ENCODE measurements at places on chromosomes 6 and 20.

GRCh38 chr6:93468291-93468690 is 48.9 kb upstream of the EPHA7 start:
- no peak for DNase-seq

GRCh38 chr6:129114636-129115391 is 231.9 kb downstream of the LAMA2 start:
- DNase-seq, result no peak

DNA sequence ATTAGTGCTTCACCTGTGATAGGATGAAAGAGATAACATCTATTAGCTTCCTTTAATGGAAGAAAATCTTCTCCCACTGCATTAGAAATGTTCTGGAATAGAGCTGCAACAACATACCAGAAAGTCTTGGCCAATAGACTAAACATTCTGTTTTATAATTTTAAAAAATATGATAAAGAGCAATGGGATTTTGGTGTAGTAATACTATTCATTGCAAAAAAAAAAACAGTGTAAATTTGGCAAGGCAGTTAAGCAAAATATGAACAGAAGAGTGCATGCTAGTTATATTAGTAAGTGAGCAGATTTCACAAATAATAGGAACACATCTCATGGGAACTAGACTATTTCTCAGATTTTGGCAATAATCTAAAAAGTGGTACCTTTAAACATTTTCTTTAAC is 43.3 kb downstream of the SOX4 start:
- no peak for DNase-seq

GRCh38 chr20:35144694-35145093 is 2.4 kb downstream of the EDEM2 start:
- DNase-seq, result no peak

DNA sequence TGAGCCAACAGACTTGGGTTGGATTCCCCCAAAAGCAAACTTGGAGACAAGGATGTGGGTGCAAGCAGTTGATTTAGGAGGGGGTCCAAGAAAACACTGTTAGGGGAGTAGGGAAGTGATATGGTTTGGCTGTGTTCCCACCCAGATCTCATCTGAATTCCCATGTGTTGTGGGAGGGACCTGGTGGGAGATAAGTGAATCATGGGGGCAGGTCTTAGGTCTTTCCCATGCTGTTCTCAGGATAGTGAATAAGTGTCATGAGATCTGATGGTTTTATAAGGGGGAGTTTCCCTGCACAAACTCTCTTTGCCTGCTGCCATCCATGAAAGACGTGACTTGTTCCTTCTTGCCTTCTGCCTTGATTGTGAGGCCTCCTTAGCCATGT is 542.6 kb downstream of the DHX35 start:
- no peak for DNase-seq

DNA sequence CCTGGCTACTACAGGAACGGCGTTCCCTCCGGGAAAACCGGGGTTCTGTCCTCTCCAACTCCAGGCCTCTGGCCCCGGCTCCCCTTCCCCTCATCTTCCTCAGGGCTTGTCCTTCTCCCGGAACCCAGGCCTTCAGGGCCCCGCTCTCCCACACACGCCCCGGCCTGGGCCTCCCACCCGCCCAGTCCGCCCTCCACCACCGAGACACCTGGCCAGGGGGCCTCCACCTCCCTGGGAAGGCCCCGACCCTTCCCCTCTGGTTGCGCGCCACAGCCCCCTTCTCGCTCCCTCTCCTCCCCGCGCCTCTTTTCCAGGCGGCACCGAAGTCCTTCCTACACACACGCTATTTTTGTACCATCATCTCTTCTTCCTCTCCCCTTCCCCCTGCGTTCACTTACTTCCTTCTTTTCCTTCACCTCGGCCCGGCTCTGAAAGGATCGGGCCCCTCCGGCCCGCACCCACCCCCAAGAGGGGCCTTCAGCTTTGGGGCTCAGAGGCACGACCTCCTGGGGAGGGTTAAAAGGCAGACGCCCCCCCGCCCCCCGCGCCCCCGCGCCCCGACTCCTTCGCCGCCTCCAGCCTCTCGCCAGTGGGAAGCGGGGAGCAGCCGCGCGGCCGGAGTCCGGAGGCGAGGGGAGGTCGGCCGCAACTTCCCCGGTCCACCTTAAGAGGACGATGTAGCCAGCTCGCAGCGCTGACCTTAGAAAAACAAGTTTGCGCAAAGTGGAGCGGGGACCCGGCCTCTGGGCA is 1.3 kb upstream of the SIRPA start:
- DNase-seq, result no peak

- no peak for DNase-seq
Observed at GRCh38 chr20:37503256-37503927, 17.7 kb upstream of the NNAT start.

DNA sequence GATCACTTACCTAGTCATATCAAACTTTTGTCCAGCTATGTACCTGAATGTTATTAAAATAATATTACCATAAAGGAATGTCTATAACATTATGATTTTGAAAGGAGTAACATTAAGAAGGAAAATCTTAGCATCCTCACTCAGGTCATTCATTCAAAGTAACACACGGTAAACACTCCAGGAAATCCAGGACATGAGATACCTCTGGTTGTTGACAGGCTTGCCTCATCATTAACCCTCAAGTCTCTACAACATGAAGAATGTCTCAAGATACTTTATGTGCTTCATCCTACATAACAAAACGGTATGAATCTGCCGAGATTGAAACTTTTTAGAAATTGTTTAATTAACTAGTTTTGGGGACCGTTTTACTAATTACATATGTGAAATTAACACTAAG is 690 bp upstream of the FILIP1 start:
- DNase-seq, result no peak

DNA sequence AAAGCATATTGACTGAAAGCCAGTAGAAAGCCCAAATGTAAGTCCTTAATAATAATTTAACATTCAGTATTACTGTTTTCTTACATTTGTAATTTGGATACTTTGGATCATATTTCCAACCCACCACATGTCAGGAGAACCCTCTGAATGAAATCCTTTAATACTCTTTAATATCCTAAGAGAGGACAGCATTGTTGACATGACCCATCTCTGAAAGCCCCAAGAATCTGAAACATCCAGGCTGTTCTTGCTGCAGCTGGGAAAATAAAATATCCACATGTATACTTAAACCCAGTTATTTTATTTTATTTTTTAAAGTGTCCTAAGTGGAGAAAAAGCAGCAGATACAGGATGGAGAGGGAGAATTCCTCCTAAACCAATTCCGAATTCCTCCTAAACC is 130.8 kb upstream of the RIPOR2 start:
- DNase-seq, result no peak

DNA sequence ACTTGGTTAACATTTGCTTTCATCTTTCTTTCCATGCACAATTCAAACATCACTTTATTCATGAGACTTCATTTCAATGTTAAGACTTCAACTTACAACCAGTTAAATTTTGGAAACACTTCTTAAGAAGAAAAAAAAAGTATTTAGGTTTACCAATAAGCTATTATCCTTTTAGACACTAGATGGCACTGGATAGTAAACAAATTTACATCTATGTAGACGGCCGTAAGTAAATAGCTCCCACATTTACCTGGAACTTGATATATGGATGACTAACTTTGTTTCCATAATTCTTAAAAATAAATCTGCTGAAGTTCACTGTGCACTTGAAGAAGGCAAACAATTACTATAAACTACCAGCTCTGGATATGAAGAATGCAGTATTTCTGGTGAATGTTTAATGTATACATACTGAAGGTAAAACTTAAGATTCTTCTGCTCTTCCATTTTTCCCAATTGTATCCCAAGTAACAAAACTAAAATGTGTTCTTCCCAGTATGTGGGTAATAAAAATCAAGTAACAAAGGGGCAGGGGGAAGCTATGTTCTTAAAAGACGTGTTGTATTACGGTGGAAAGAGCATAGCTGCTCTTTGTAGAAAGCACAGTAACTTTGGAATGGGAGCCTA is 130.6 kb upstream of the C6orf118 start:
- no peak for DNase-seq

DNA sequence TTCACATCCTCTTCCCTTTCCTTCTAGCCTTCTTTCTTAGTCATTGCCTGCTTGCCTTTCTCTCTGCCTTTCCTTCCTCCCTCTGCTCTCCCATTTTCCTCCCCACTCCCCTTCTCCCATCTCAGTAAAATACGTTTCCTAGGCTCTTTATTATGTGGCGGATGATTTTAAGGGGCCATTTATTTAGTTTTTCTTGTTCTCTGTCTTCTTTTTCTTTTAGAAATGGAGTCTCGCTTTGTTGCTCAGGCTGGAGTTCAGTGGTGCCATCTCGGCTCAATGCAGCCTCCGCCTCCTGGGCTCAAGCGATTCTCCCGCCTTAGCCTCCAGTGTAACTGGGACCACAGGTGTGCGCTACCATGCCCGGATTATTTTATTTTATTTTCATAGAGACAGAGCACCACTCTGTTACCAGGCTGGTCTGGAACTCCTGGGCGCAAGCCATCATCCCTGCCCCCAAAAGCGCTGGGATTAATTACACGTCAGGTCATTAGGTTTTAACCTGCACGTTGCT is 1.5 kb downstream of the MTHFD1L start:
- DNase-seq, result no peak

DNA sequence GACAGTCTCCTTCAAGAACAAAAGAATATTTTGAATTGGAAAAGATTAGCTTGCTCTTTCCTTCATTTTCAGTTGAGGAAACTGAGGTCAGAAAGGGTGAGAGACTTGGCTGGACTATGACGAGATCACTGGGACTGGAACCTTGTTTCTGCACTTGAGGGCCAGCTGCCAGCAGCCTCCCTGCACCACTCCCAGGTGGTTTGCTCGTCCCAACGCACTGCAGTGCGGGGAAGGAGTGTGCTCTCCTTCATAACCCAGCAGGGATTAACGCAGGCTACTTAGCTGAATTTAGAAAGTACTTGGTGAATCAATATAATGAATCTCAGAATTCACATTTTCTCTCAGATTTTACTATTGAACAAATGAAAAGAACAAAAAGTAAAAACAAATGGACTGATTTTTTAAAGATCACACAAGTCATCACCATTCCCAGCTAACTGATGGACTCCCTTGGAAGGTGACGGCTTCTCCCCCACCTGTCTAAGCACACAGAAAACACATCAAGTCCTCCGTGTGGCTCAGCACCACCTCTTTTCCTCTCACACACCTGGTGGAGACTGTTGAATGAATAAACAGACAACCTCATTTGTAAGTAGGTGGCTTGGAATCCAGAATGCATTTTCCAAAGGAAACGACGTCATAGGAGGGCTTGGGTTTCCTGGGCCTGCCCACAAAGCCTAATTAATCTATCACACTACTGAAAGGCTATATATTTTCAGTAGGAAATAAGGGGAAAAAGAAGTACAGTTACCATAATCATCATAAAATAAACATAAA is 121.0 kb downstream of the QRSL1 start:
- DNase-seq, result no peak

- DNase-seq, result peak; percentile 14
Observed at GRCh38 chr6:104940893-104941728, 15.8 kb upstream of the LIN28B start.

DNA sequence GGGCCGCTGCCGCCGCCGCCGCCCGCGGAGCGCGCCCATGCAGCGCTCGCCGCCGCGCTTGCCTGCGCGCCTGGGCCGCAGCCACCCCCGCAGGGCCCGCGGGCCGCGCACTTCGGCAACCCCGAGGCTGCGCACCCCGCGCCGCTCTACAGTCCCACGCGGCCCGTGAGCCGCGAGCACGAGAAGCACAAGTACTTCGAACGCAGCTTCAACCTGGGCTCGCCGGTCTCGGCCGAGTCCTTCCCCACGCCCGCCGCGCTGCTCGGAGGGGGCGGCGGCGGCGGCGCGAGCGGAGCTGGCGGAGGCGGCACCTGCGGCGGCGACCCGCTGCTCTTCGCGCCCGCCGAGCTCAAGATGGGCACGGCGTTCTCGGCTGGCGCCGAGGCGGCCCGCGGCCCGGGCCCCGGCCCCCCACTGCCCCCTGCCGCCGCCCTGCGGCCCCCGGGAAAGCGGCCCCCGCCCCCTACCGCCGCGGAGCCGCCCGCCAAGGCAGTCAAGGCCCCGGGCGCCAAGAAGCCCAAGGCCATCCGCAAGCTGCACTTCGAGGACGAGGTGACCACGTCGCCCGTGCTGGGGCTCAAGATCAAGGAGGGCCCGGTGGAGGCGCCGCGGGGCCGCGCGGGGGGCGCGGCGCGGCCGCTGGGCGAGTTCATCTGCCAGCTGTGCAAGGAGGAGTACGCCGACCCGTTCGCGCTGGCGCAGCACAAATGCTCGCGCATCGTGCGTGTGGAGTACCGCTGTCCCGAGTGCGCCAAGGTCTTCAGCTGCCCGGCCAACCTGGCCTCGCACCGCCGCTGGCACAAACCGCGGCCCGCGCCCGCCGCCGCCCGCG is 730 bp downstream of the INSM1 start:
- no peak for DNase-seq

DNA sequence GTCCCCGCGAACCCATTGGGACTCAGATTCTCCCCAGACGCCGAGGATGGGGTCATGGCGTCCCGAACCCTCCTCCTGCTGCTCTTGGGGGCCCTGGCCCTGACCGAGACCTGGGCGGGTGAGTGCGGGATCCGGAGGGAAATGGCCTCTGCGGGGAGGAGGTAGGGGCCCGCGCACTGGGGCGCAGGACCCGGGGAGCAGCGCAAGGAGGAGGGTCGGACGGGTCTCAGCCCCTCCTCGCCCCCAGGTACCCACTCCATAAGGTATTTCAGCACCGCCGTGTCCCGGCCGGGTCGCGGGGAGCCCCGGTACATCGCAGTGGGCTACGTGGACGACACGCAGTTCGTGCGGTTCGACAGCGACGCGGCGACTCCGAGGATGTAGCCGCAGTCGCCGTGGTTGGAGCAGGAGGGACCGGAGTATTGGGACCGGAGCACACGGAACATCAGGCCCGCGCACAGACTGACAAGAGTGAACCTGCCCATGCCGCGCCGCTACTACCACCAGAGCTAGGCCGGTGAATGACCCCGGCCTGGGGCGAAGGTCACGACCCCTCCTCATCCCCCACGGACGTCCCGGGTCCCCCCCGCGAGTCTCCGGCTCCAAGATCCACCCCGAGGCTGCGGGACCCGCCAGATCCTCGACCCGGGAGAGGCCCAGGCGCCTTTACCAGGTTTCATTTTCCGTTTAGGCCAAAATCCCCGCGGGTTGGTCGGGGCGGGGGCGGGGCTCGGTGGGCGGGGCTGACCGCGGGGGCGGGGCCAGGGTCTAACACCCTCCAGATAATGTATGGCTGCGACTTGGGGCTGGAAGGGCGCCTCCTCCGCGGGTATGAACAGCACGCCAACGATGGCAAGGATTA is 15.7 kb upstream of the HLA-A start:
- peak; percentile 51 for DNase-seq
